ENCODE measurements at places on chromosomes 6 and 20. TPM values are rescaled to one million over a fixed set of nuclear protein-coding genes. Genes with fewer than 3 reads are reported as not detected.

DNA sequence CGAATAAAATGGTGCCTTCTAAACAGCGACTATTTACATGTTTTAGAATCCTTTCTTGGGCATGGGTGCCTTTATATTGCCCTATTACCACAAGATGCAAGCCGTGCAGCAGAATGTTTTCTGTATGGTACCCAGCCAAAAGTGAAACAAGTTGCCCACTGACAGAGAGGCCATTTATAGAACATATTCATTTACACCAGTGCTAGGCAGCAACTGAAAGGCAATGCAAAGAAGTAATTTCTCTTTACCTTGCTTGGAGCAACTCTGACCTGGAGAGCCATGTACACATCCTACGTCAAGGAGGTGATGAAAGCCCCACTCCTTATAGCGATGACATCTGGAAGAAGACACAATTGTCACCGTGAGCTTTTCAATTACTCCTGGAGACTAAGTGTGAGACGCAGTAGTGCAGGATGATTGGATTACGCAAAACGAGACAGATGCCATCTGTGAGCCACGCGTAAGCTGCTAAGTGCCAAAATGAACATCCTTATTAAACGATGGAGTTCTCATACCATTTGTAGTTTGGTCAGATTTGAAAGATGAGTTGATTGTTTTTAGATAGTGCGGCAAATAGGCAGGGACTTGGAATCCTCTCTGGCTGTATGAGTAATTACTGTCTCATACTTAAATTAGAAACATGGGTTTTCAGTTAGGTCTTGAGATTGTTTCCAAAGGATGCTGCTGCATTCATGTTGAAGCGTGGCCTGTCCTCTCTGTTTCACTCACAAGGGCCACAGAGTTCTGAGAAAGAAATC, at the start of gene TMEM244:
Gene TMEM244 (minus strand): TSS at position 408 of the 758 bp plus-strand sequence. CDS start 127 bp downstream, at position 281.
- DNase-seq, result no peak

GRCh38 chr6:54366667-54367327, 58.6 kb downstream of the TINAG start:
- no peak for DNase-seq

GRCh38 chr20:50904067-50904570, 27.1 kb downstream of the ADNP start:
- DNase-seq, result no peak

DNA sequence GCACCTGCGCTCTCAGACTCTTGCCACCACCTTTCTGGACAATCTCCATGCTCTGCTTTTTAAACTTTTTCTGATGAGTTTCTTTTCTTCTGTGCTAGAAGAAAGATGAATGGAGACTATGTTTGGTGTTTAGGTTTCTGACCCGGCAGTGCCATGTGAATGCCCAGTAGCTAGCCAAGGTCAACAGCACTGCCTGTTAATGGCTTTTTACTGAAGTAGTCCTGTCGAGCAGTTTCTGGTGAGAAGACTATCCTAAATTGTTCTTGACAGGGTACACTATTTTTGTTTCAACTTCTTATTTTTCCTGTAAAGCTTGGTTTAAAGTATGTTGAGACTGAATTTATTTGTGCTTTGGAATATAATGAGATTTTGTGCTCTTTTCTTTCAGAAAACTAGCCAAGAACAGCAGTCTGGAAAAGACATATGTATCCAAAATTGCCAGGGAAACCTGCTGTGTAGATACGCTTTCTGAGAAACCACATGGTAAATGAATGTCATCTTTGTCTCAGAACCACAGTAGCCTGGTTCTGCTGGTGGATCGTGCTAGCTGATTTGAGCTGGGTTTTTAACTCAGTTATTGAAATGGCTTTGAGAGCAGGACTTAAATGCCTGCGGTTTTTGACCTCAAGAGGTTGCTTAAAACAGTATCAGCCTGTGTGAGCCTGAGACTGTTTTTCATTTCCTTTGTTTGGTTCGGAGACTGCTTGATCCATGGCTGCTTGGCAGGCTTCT, 48.1 kb downstream of the KCNS1 start:
- DNase-seq, result peak; percentile 20

- no peak for DNase-seq
Measured at GRCh38 chr6:169986848-169987498, 235.6 kb downstream of the ERMARD start.

DNA sequence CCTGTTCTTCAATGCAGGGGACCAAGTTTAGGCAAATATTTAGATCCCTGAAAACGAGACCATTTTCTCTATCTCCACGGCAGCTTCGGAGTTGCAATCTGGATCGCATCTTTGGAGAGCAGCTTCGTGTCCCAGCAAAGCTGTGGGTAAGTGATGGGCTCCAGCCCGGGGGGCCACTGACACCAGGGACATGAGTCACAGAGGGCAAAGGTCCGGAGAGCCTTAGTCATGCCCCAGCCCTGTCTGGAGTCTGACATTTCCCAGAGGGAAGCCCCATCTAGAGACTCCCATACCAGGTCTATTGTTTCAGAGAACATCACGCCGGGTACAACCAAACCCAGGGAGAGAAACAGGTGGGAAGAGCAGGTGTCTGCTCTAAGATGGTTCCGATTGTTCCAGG, 95.9 kb downstream of the NFATC2 start:
- no peak for DNase-seq

GRCh38 chr20:8526610-8527009, 394.5 kb downstream of the PLCB1 start:
- DNase-seq, result no peak

DNA sequence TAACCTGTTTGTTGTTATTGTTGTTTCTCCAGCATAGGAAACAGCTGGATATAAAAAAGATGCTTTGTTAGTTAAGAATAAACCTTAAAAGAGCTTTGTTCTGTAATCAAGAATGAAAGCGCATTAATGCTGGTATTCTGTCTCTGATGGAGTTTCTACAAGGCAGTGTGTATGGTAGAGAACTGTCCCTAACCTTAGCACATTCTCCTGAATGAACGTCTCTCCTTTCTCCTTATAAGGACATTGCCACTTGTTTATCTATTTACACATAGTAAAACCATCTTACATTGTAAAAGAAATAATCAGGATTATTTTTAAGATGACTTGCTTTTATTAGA, 33.8 kb upstream of the LCA5 start:
- DNase-seq, result no peak

- DNase-seq, result peak; percentile 76
Measured at GRCh38 chr6:87742106-87742505, 40.1 kb upstream of the AKIRIN2 start.

- no peak for DNase-seq
Measured at GRCh38 chr20:37343212-37343993, 2.5 kb upstream of the SRC start.

- no peak for DNase-seq
Measured at GRCh38 chr6:41630946-41631345, 7.3 kb upstream of the MDFI start.

- DNase-seq, result no peak
Measured at GRCh38 chr6:84466511-84466910, 239.1 kb upstream of the CEP162 start.

DNA sequence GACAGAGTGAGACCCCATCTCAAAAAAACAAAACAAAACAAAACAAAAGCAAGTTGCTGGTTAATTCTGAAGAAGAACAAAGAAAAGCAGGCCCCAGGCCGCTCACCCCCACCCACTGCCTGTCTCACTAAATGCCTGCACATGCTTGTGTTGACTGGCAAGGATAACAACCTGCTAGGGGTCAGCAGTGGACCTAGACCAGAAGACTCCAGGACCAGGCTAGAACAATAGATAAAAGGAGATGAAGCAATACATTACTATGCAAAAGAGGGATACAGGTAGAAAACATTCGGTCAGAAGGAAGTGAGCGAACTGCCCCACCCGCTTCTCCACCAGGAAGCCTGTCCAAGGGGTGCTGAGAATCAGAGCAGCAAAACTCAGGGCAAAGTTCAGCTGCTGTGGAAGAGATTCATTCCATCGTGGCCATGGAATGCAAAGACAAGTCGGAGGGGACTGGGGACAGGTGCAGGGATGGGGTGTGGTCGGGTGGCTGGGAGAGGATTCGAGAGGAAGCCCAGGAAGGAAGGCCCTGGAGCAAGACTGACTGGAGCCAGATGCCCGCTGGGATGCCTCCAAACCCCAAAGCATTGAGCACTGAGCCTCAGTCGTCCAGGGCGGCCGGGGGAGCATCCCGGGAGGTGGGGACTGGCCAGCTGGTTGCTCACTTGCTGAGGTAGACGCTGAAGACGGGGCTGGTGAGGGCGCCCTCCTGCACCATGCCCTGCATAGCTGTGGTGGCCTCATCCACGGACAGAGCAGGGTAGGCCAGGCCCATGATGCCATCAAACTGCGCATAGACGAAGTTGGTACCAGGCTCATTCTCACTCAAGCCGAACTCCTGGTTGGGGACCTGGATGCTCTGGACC, 5.3 kb downstream of the PGC start:
- DNase-seq, result no peak

GRCh38 chr6:1600764-1601157, 9.0 kb upstream of the FOXC1 start:
- DNase-seq, result no peak

DNA sequence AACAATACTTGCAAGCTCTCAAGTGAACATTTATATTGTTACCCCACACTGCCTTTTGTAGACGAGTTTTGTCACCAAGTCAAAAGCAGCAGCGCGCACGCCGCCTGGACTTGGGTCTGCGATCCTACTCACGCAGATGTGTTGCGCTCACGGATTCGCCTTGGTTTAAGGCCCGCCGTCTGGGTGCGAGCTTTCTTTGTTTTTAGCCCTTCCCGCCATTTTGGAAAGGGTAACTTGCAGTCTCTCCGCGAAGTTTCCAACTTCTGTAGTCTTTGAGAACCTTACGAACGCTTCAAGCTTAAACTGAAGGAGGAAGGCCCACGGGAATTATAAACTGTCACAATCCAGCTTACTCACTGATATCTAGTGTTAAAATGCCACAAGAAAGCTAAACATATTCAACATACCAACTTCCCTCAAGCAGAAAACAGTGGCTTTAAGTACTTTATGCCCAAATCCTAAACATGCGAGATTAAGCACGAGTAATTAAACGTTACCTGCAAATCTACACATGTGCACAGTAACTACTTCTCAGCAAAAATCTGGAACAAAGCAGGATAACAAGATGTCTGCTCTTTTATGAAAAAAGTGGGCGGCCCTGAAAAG, 80.4 kb upstream of the BTN3A2 start:
- peak; percentile 72 for DNase-seq

DNA sequence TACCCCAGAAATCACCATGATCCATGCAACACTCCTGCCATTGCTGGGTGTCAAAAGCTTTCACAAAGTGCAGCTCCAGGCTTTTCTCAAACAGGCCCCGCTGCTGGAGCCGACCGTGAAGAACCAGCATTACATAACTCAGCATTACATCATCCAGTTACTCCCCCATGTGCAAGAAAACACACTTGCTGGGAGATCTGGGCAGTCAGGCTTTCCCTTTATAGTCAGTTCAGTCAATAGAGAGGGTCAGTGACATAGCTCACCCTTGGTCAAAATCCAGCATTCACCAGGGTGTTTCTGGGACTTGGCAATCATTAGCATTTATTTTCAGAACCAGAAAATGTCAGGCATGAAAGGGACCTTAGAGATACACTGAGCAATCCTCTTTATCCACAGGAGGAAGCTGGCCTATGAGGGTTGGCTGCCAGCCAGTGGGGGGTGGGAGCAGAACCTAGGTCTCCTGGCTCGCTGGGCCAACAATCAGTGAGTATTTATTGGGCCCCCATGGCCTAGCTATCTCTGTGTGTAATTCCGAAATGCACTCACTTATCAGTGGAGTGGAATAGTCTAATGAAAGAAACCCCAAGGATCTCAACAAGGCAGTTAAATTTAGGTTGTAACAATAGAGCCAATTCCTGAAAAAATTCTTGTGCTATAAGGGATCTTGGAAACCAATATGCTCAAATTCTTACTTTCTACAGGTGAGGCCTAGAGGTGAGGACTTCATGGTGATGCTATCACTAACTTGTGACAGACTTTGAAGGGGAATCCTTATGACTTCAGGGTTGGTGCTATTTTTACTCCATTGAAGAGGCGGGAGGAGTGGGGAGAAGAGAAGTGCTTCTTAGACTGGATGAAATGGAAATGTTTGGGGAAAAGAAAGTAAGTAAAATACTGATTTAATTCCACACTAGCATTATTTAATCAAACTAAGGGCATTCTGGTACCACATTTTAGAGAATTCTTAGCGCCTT, 54.6 kb downstream of the LYRM4 start:
- DNase-seq, result no peak

DNA sequence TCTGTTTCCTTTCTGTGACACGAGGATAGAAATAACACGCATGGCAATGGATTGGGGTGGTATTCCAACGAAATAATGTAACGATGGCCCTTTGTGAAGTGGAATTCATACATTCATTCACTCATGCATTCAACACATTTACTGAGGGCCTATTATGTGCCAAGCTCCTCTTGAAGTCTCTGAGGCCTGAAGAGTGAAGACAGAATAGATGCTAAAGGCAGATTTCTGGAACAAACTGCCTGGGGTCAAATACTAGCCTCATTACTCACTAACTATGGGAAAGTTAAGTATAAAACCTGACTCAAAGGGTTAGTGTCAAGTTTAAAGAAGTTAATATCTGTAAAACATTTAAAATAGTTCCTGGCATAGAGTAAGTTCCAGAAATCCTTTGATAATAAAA, 279.6 kb upstream of the SULF2 start:
- DNase-seq, result no peak

GRCh38 chr20:32664678-32665159, 9.0 kb downstream of the C20orf203 start:
- DNase-seq, result no peak

- no peak for DNase-seq
Measured at GRCh38 chr6:14360565-14360964, 243.0 kb downstream of the CD83 start.

GRCh38 chr20:62132421-62132820, 10.1 kb downstream of the LSM14B start:
- no peak for DNase-seq

DNA sequence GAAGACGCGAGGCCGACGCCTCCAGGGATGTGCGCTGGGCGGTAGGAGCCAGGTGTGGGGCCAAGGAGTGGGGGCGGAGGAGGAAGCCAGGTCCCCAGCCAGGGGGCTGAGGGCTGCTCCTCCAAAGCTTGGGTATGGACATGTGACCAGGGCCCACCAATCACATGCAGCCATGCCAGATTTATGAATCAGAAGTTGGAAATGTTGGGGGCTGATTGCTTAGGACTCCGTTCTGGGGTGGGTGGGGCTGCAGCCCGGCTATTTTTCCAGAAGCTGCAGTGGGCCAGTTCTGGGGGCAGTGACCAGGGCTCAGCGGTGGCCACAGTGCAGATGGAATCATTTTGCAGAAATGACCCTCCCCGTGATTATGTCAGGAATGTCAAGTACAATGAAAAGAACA, 96.0 kb downstream of the CEBPB start:
- DNase-seq, result no peak

DNA sequence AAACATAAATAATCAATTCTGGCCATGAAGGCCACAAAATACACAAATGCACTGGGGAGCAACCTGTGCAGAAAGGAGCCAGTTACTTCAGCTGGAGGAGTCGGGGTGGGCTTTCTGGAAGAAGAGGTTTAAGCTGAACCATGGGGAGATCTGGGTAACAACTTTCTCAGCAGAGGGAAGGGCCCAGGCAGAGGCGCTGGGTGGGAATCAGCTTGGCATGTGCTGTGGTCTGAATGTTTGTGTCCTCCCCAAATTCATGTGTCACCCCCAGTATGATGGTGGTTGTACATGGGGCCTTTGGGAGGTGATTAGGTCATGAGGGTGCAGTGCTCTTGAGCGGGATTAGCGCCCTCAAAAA, 107.9 kb downstream of the SYCP2 start:
- DNase-seq, result no peak

PSORS1C2 gene
- total RNA-seq, result not detected

TBCC gene
- total RNA-seq, result 12.6 TPM

CLPSL2 gene
- total RNA-seq, result not detected

MUC22 gene
- total RNA-seq, result not detected

SLC13A3 gene
- not detected for total RNA-seq

FILIP1 gene
- total RNA-seq, result not detected

CTCFL gene
- not detected for total RNA-seq

SUMO4 gene
- total RNA-seq, result 5.9 TPM

ADAM33 gene
- not detected for total RNA-seq

COL11A2 gene
- total RNA-seq, result 1.4 TPM

OPN5 gene
- not detected for total RNA-seq

Data from activated naive CD4-positive, alpha-beta T cell treated with anti-CD3 and anti-CD28 coated beads for 36 hours (primary cell).